Cortex of kidney (tissue), 1 donor: ENCODE measurements at places on chromosomes 2 and 18.

- DNase-seq: no peak
Observed at GRCh38 chr2:218406949-218407618, 7.4 kb downstream of the CTDSP1 start.

DNA sequence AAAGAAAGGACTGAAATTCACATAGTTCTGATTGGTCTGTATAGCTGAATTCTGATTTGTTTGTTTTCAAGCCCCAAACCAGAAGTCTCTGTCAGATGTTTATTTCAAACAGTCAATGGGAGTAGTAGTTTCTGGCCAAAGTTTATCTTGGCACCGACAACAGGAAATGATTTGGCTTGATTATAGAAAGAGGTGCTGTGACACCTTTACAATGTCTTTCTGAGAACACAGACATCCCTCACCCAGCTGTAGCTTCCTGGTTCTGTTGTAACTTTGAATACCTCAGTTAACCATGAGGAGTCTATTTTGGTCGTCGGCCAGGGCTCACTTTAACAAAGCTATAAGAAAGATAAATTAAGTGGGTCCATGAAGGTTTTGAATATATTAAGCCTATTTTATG lies 545.0 kb upstream of the ZNF804A start:
- DNase-seq: no peak

GRCh38 chr18:22330508-22330907 lies 87.2 kb downstream of the CTAGE1 start:
- no peak for DNase-seq

- no peak for DNase-seq
Observed at GRCh38 chr18:48583573-48583972, 44.7 kb downstream of the CTIF start.

- no peak for DNase-seq
Observed at GRCh38 chr2:96913398-96914202, 43.7 kb upstream of the SEMA4C start.

DNA sequence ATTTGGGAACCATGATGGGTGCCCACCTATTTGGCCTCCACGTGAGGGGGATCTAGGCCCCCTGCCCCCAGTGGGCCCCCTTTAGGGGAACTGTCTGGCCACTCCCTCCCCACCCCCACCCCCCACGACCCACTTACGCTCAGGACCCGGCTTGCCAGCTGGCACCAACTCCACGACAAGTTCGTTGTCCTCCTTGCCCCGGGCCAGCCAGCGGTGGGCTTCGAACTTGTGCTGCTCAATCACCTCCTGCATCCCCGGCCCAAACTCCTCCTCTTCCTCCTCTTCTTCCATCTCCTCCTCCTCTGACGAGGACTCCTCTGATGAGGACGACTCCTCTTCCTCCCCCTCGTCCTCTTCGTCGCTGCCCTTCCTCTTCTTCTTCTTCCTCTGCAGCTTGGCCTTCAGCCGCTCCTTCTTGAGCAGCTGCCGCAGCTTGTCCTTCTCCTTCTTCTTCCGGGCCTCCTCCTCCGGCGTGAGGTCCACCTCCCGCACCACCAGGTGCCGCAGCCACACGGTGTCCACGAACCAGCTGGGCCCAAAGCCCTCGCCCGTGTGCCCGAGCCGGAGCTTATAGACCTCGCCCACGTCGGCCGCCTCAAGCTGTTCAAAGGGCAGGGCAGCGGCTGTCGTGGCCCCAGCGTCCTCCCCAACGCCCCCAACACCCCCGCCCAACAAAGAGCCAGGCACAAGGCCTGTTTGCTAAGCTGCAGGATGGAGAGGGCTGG lies 96.9 kb downstream of the LOXHD1 start:
- DNase-seq: no peak

- no peak for DNase-seq
Observed at GRCh38 chr18:59052965-59053820, 86.5 kb upstream of the SEC11C start.

GRCh38 chr2:189285349-189285748 lies 105.8 kb upstream of the COL5A2 start:
- no peak for DNase-seq

DNA sequence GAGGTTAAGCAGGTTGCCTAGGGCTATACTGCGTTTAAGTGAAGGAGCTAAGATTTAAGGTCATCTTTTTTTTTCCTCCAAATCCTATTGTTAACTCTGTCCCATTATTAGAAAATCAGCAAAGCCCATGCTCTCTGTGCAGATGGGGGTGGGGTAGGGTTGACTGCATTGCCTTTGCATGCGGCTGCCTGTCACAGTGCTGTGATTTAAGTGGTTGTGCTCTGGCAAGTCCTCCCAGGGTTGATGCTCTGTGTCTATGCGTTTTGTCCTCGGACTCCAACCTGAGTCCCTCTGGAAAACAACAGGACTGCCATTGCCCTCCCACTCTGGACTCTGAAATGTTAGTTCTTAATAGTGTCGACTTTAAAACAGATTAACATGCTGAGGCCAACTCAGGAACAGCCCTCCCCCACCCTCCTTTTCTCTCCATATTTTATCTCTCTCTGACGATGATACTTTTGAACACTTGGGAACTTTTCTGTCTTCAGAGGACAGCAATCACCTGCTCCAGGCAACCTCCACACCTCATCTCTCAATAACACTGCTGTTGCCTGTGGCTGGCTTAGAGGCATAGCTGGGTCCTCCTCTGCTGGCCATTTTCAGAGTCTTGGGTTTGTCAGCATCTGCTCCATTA lies 5.8 kb downstream of the FHOD3 start:
- DNase-seq: no peak

DNA sequence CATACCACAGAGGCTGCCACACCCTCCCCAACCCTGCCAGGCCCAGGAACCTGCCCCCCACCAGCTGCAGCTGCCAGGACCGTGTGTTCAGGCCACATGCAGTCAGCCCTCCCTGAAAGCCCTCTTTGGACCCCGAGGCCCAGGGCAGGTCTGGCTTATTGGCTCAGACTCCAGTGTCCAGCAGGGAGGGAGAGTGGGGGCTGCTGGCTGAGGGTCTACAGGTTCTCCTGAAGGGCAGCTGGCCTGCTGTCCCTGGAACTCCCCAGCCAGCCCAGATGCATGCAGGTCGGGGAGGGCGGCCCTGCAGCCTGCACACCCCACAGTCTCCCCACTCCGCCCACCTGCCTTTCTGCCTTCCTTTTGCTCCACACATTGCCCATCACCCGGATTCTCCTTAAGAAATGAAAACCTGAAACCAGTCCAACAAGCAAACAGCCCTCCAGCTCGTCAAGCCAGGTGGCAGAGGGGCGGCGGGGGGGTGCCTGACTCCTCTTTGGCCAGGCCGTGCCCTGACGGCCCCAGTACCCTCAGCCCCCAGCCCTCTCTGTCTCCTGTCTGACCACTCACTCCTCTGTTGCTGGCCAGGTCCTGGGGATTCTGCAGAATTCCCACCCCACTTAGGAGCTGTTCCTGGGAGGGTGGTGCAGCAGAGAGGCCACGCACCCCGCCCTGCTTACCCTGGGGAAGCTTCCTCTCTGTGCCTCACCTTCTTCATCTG lies 18.0 kb downstream of the GPR35 start:
- DNase-seq: no peak
